Upper lobe of left lung (tissue), 6 donors: ENCODE measurements at places on chromosomes 16 and 17.

GRCh38 chr16:4733747-4734062, 366 bp downstream of the ANKS3 start:
- DNase-seq: no peak

DNA sequence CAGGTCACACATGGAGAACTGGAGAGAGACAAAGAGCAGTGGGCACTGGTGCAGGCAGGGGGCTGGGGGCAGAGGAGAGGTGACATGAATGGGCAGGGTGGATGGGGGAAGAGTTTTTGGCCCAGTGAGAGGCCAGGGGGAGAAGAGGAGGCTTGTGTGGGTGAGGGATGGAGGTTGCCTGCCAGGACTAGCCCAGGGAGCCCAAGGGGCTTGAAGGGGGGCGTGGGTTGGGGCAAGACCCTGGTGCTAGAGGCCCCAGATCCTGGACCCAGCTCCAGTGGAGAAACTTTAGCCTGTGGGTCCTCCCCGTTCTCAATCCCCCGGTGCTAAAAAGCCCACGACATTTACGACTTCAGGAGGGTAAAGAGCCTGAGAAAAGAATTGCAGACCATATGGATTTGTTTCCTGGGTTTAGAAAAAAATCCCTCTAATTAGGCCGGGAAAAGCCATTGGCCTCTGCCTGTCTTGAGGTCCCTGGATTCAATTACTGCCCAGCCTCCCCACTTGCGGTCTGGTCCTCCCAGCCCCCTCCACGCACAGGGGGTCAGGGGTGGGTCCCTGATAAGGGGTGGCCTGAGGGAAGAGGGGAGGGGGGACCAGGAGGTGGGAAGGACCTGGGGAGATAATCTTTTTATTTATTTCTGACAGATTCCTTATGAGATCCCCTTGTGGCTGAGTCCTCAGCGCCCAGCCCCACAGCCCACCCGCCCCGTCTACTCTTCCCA, 33.0 kb downstream of the NGFR start:
- no peak for DNase-seq

DNA sequence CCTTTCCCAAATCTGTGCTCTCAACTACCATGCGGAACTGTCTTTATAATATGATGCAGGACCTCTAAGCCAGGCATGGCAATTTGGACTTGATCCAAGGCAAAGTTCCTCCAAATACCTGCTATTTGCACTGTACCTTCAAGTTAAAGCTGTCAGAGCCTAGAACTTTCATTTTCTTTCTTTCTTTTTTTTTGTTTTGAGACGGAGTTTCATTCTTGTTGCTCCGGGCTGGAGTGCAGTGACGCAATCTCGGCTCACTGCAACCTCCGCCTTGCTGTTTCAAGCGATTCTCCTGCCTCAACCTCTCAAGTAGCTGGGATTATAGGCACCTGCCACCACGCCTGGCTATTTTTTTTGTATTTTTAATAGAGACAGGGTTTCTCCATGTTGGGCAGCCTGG, 51.7 kb downstream of the ARHGAP27 start:
- DNase-seq: no peak

- DNase-seq: no peak
Observed at GRCh38 chr17:12463102-12463501, 202.6 kb upstream of the MYOCD start.
